ENCODE measurements at places on chromosomes 16 and 17.

GRCh38 chr17:77049440-77049839 is 91.3 kb upstream of the SEC14L1 start:
- DNase-seq, result no peak
- no peaks in the 10 kb centered on the region for H3K4me1 ChIP-seq
- H3K36me3 ChIP-seq, result no peaks in the 10 kb centered on the region
- H3K4me3 ChIP-seq, result no peak overlapping the region

- H3K4me1 ChIP-seq, result no peaks in the 10 kb centered on the region
- no peaks in the 10 kb centered on the region for H3K36me3 ChIP-seq
These were observed 223.5 kb downstream of the CYB561 start for GRCh38 chr17:63222655-63223054.

DNA sequence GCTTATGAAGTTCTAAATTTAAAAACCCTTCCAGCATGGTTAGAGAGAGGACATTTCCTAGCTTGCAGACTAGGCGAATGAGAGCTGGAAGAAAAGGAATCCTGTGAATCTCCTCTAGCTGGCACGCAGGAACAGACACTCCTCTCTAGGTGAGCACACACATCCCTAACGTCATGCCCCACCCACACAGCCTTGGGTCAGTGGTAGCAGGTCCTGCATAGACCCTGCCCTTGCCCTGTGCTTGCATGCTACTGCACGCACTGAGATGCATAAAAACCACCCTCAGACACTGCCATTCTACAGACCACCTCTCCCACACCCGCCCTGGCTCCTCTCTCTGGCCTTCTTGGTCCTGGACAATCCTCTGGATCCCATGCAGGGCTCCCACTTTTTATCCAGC is 23.5 kb downstream of the CES1 start:
- H3K27me3 ChIP-seq, result no peaks in the 10 kb centered on the region
- H3K4me1 ChIP-seq, result no peaks in the 10 kb centered on the region
- H3K4me3 ChIP-seq, result no peak overlapping the region
- no peak for DNase-seq
- H3K27ac ChIP-seq, result no peak overlapping the region
- no peaks in the 10 kb centered on the region for H3K36me3 ChIP-seq

DNA sequence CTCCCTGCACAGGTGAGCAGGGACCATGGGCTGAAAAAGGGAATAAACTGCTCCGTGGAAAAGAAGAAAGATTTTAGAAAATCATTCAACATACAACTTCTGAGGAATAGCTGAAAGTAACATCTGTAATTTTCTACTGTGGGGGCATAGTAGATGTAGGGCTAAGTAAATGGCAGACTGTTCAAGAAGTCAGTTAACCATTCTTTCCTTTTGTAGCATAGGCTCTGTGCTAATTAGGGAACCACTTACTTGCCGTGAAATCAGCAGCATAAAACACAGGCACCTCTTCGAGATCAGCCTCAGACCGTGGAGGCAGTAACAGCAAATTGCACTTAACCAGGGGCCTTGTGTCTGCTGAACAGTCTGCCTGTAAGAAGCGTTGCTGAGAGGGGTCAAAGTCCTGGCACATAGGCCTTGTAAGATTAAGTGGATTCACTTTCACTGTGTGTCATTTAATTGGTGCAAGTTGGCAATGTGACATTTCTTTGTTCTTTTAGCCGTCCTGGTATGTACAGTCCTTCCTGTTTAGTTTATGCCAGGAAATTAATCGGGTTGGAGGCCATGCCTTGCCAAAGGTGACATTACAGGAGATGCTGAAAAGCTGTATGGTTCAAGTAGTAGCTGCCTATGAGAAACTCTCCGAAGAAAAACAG is 10.4 kb downstream of the COG1 start:
- no peak for DNase-seq
- no peaks in the 10 kb centered on the region for H3K27me3 ChIP-seq
- peaks cover 71% of the 10 kb centered on the region for H3K36me3 ChIP-seq
- peaks cover 22% of the 10 kb centered on the region for H3K4me1 ChIP-seq
- no peak overlapping the region for H3K27ac ChIP-seq

DNA sequence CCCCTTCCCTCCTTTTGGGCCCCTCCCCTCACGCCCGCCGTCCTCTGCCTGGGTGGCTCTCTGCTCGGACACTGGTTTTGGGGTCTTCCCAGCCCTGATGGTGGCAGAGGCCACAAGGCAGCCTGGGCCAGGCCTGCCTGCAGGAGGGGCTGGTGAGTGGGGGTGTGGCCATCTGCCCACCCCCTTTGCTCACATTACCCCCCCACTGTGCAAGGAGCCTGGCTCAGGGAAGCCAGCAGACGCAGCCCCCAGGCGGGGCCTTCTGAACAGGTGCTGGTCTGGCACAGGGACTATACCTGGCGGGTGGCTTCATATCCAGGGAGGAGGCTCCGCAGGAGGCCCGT is 10.7 kb upstream of the ZFPM1 start:
- no peaks in the 10 kb centered on the region for H3K27me3 ChIP-seq
- H3K36me3 ChIP-seq, result no peaks in the 10 kb centered on the region
- no peak overlapping the region for H3K27ac ChIP-seq

GRCh38 chr17:50501054-50501453 is 7.2 kb upstream of the MYCBPAP start:
- no peaks in the 10 kb centered on the region for H3K27me3 ChIP-seq
- no peak overlapping the region for H3K27ac ChIP-seq
- peaks cover 6% of the 10 kb centered on the region for H3K4me1 ChIP-seq
- DNase-seq, result no peak
- no peak overlapping the region for H3K4me3 ChIP-seq

GRCh38 chr17:47286198-47286914 is 32.7 kb downstream of the ITGB3 start:
- H3K36me3 ChIP-seq, result no peaks in the 10 kb centered on the region
- no peaks in the 10 kb centered on the region for H3K4me1 ChIP-seq
- H3K27me3 ChIP-seq, result no peaks in the 10 kb centered on the region
- no peak overlapping the region for H3K27ac ChIP-seq

- no peak for DNase-seq
- no peak overlapping the region for H3K4me3 ChIP-seq
- no peaks in the 10 kb centered on the region for H3K36me3 ChIP-seq
- H3K27ac ChIP-seq, result no peak overlapping the region
These were observed 88.0 kb downstream of the TMEM100 start for GRCh38 chr17:55634702-55635101.

DNA sequence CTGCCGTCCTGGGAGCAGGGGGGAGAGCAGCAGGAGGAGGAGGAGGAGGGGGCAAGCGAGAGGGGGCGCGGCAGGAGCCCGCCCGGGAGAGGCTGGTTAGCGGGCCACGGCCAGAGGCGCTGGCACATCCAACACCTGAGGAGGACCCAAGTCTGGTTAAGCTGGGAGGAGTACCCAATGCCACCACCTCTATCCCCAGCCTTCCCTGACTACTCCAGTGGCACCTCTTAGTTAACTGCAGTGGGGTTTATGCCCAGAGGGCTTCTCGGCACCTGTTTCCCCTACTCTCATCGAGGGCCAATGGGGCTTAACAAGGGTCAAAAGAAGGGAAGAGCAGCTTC is 5.6 kb downstream of the PHOSPHO1 start:
- H3K27ac ChIP-seq, result peak overlapping the region; percentile 4
- no peak for DNase-seq
- no peaks in the 10 kb centered on the region for H3K27me3 ChIP-seq
- H3K36me3 ChIP-seq, result peaks cover 6% of the 10 kb centered on the region
- H3K4me3 ChIP-seq, result peak overlapping the region; percentile 56
- peaks cover 47% of the 10 kb centered on the region for H3K4me1 ChIP-seq

DNA sequence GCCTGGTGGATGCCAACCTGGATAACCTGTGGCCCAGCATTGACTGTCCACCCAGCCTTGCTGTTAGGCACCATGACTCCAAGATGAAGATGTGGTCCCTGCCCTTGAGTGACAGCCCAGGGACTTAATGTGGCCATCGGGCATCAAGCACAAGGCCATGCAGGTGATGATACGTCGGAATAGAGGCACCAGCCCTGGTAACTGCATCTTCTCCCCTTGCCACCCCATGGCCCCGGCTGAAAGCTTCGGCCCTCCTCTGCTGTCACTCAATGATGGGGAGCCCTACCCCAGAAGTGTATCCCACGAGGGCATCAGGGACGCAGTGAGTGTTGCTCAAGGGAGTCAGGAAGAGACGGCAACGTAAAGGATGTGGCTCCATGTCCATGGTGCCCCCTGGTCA is 2.0 kb downstream of the NT5C start:
- peaks cover 24% of the 10 kb centered on the region for H3K4me1 ChIP-seq
- no peak overlapping the region for H3K27ac ChIP-seq
- H3K36me3 ChIP-seq, result peaks cover 8% of the 10 kb centered on the region

GRCh38 chr17:73103641-73104335 is 11.3 kb upstream of the SLC39A11 start:
- no peaks in the 10 kb centered on the region for H3K36me3 ChIP-seq
- no peaks in the 10 kb centered on the region for H3K4me1 ChIP-seq
- no peak overlapping the region for H3K4me3 ChIP-seq
- H3K27me3 ChIP-seq, result no peaks in the 10 kb centered on the region

DNA sequence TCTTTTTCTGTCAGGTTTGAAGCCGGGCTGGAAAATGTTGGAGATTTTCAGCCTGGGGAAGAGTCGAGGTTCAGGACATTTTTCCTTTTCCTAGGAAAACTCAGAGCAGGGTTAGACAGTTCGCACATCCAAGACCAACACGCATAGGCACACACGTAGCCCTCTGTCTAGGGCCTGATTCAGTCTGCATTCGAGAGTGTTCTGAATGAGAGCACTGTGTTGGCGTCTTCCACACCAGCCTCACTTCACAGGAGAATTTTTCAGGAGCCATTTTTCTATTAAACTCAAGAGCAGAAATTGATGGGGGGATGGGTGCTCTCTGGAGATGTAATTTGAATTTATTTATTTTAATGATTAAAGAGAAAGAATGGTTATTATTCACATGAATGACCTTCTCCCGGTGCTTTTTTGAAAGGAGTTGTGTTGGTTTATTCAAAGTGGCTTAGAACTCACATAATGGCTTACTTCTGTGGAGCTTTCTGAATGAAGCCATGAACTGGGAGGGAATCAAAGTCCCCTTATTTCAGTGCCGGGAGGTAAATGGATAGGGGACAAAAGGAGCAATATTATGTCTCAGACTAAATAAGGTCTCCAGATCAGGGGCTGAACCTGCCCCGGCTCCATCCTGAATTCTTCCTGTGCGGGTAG is 194.3 kb downstream of the CCDC182 start:
- no peak overlapping the region for H3K4me3 ChIP-seq
- H3K27me3 ChIP-seq, result no peaks in the 10 kb centered on the region
- H3K36me3 ChIP-seq, result no peaks in the 10 kb centered on the region
- no peak for DNase-seq
- peaks cover 8% of the 10 kb centered on the region for H3K4me1 ChIP-seq

GRCh38 chr16:27268376-27269299 is at the start of gene NSMCE1:
NSMCE1 (minus strand) TSS chr16:27268772; CDS start chr16:27257570, 11,202 bp downstream.
- no peaks in the 10 kb centered on the region for H3K27me3 ChIP-seq
- no peaks in the 10 kb centered on the region for H3K36me3 ChIP-seq
- peak within 1 kb of the TSS; percentile 97 for H3K4me3 ChIP-seq
- peak within 1 kb of the TSS; percentile 85 for H3K27ac ChIP-seq
- H3K4me1 ChIP-seq, result peaks cover 45% of the 10 kb centered on the region

DNA sequence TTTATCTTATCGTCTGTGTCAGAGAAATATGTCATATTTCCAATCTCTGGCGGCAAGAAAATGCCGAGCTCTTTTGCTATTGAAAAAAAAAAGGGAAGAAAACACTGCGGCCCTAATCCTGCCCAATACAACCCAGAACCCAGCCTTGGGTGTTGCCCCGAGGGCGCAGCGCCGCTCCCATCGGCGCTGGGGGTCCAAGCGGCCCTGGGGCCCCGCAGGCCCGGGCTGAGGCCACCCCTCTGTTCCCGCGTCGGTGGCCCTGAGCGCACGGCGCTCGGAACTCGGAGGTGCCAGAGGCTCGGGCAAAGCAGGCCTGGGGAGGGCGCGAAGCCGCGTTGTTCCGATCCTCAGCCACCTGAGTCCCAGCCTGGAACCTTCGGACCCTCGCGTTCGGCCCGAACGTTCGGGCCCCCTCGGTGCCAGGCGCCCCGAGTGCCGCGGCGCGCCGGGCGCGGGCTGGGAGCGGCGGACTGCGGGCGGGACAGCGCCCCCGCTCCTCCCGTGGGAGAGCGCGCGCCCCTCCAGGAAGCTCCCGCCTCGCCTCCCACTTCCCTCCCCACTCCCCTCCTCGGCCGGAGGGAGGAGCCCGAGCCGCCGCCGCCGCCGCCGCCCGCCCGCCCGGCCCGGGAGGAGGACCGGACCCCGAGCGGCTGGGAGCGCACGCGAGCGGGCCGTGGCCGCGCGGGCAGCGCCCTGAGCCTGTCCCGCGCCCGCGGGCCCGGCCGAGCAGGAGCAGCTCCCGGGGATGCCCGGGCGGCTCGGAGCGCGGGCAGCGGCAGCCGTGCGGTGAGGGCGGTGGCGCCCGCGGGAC is at the start of gene CPNE2:
CPNE2 (plus strand) TSS at position 609 of the 811 bp plus-strand sequence. CDS start 18,160 bp downstream, outside the sequence.
- peak within 1 kb of the TSS; percentile 54 for H3K4me3 ChIP-seq
- peaks cover 6% of the 10 kb centered on the region for H3K4me1 ChIP-seq
- H3K27me3 ChIP-seq, result no peaks in the 10 kb centered on the region
- peak within 1 kb of the TSS; percentile 43 for H3K27ac ChIP-seq

- H3K4me3 ChIP-seq, result no peak overlapping the region
- no peak overlapping the region for H3K27ac ChIP-seq
- no peaks in the 10 kb centered on the region for H3K4me1 ChIP-seq
- DNase-seq, result no peak
These were observed 32.3 kb upstream of the PRKCA start for GRCh38 chr17:66270106-66270505.

DNA sequence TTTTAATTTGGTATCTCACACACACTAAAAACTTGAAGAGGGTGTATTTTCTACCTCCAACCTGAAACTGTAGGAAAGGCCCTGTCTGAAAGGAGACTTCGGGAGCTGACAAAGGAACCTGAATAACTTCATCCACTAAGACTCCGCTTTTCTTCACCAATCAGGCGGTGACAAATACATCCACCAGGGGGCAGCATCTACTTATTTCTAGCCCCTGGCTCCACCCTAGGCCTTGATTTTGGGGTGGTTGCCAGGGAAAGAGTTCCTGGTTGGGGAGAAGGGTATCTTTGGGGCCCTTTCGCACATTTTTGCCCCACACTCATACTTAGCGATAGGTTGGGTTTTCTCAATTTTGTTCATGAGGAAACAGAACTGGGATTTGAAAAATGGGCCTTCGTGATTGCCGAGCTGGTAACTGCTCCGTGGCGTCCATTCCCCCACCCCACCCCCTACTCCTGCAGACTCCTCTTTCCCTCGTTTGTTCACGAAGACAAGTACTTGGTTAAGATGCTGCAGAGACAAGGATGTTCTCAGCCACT is 4.8 kb upstream of the ARL4D start:
- H3K27me3 ChIP-seq, result no peaks in the 10 kb centered on the region
- no peaks in the 10 kb centered on the region for H3K36me3 ChIP-seq
- no peak overlapping the region for H3K27ac ChIP-seq
- peak; percentile 91 for DNase-seq
- H3K4me3 ChIP-seq, result no peak overlapping the region
- H3K4me1 ChIP-seq, result peaks cover 23% of the 10 kb centered on the region

- no peaks in the 10 kb centered on the region for H3K4me1 ChIP-seq
- no peaks in the 10 kb centered on the region for H3K36me3 ChIP-seq
- DNase-seq, result no peak
These were observed 19.2 kb downstream of the SDK2 start for GRCh38 chr17:73625006-73625405.

- H3K4me3 ChIP-seq, result no peak overlapping the region
- no peaks in the 10 kb centered on the region for H3K27me3 ChIP-seq
- H3K36me3 ChIP-seq, result peaks cover 26% of the 10 kb centered on the region
- no peaks in the 10 kb centered on the region for H3K4me1 ChIP-seq
These were observed 26.3 kb downstream of the TXNDC11 start for GRCh38 chr16:11716336-11716735.

- no peaks in the 10 kb centered on the region for H3K4me1 ChIP-seq
- peaks cover 19% of the 10 kb centered on the region for H3K36me3 ChIP-seq
- H3K27ac ChIP-seq, result no peak overlapping the region
- H3K27me3 ChIP-seq, result no peaks in the 10 kb centered on the region
- peak; percentile 16 for DNase-seq
- no peak overlapping the region for H3K4me3 ChIP-seq
These were observed 7.1 kb downstream of the HAS3 start for GRCh38 chr16:69112285-69113129.

- H3K4me1 ChIP-seq, result peaks cover 13% of the 10 kb centered on the region
- no peak for DNase-seq
- no peaks in the 10 kb centered on the region for H3K27me3 ChIP-seq
- no peak overlapping the region for H3K27ac ChIP-seq
These were observed 52.6 kb downstream of the PIMREG start for GRCh38 chr17:6496640-6497441.
